Stimulated activated CD4-positive, alpha-beta T cell treated with anti-CD3 and anti-CD28 coated beads, Interleukin-4, amount 100 ng/mL, for 48 hours (primary cell): ENCODE measurements at places on chromosomes 16 and 17.

- DNase-seq, result no peak
Measured at GRCh38 chr17:55233840-55234239, 30.9 kb upstream of the HLF start.

GRCh38 chr17:77470800-77471733, 330.3 kb downstream of the SEC14L1 start:
- DNase-seq, result no peak

GRCh38 chr16:86854058-86854621, 275.8 kb downstream of the FOXL1 start:
- DNase-seq, result no peak

DNA sequence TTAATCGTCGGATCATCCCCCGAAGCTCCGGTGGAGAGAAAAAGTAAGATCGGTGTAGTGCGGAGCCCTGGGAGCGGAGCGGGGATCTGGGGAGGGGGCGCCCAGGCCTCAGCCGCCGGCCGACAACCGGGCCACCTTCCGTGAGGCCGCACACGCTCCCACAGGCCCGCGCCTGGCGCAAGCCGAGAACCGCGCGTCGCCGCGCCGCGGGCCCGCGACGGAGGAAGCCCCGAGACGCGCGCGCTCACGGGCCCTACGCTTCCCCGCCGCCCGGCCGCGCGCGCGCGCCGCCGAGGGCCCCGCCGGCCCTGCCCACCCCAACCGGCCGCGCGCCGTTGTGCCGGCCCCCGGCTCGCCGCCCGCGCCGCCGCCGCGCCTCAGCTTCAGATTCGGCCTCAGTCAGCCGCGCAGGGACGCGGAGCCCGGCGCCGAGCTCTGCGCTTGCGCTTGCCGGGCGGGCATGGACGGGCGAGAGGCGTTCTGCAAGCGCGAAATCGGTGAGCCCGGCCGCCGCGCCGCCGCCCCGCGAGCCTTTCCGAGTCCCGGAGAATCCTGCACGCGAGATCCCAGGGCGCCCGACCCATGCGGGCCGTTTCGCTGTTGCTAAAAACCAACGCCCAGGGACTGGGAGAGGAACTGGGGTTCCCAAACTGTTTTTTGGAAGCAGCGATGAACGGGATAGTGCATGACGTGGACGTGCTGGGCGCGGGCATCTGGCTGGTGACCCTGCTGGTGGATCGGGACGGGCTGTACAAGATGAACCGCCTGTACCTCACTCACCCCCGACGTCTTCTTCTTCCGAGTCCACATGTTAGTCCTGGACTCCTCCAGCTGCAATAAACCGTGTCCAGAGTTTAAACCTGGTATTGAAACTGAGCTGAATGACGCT, 28.0 kb upstream of the LRRC37A start:
- peak; percentile 77 for DNase-seq

DNA sequence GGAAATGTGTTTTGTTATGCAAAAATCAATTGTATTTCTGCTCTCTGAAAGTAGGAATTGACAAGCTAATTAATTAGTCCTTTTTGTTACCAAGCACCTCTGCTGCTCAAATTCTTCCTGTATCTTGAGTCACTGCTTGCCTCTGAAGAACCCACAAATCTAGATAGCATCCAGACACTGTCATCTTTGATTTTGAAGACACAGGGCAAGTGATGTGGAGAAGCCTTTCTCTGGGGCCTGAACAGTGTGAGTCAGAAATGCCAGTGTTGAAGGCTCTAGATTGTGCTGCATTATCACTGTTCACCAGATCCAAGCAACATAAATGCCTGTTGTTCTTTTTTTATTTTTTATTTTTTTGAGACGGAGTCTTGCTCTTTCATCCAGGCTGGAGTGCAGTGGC, 10.9 kb upstream of the ST6GALNAC1 start:
- no peak for DNase-seq

DNA sequence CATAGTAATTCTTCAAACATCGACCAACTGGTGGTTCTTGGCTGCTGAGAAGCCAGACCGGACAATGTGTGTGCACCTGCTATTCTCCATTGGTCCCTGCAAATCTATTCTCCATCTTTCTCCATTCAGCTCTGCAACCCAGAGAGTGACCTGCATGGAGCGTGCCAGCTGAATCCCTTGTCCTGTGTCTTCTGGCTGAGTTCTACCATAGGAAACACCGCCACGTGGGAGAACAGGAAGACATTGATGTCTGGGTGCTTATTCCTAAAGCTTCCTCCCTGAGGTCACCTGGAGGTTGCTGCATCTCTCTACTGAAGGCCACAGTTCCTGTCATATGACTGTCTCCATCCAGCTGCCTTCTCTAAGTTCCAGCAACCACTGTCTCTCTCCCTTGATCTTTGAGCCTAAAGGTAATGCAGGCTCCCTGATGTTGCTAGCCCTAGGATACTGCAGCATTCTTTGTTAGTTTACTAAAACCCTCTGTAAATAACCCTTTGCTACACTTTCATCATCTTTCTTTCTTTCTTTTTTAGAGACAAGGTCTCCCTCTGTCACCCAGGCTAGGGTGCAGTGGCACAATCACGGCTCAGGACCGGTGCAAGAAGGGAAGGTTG, 10.6 kb upstream of the SMG1 start:
- DNase-seq, result no peak

GRCh38 chr17:69809331-69809730, 265.7 kb upstream of the KCNJ16 start:
- no peak for DNase-seq

DNA sequence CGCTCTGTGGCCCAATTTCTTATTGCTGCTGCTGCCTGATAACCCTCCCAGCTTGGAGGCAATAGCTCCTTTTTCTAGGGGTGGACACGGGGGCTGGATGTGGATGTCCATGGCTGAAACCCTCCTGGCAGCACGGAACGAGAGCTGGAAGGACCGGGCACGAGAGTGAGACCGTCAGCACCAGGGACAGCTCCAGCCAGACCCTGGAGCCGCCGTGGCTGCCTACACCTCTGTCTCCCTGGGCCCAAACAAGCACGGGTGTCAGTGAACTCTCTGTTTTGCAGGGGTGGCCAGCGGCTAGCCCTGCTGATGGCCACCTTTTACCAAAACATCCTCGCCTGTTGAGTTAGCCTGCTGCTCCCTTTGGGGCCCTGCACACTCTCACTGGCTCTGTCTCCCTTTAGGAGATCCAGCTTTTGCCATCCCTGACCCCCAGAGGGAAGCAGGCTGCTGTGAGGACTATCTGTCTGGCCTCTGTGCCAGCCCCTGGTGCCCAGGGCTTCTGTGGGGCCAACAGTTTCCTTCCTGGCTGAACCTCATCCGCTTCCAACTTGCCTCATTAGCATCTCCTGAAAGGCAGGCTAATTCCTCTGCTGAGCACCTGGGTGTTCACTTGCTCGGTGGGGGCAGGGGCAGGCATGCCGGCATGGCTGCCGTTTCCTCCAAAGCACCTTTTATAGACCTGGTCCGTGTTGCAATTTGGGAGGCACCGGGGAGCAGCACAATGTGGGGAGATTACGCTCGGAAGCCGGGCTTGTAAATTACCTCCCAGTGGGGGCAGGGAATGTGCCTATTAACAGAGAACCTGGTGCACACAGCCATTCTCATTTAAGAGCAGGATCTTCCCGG, 118.1 kb downstream of the ENGASE start:
- peak; percentile 42 for DNase-seq

DNA sequence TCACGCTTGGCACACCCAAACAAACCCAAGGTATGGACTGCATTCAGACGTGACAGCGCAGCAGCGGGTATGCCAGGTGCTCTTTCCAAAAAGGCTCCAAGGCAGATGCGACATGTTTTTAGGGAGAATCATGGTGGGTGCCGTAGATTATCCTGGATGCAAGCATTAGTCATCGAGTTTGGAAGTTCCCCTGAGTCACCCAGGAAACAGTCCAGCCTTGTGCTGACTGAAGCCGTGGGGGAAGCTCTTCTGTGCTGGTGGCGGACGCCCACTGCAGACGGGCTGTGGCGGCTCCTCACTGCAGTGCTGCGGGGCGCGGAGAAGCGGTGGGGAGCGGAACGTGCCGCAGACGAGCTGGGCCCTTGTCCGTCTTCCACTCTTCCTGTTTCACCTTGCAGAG, 13.9 kb downstream of the JPT2 start:
- DNase-seq, result no peak

DNA sequence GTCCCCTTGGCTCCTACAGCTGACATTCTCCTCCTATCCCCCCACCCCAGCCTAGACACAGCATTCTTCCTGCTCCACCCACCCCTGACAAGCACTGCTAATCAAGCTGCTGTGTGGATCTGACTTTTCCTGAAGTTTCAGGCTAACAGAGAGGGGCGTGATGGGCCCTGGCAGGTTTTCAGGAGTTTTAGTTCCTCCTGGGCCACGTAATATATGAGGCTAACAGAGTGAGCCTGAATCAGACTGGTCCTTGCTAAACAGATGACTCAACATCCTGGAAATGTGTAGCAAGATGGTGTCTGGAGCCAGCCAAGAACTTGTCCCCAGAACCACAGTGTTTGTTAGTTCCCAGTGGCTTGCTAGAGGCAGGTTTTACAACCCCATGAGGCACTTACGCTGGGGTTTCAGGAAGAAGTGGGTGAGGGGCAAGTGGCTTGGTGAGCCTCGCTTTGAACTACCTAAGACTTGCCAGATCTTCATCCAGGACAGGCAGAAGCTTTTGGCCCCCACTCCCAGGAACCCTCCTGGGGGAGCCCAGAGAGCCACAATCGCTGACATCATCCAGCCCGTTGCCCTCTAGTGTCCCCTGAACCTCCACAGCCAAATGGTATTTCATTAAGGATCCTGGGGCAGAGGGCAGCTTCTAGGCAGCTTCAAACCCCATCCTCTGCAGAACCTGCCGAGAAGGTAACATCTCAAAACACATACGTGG, 15.9 kb downstream of the TMEM92 start:
- DNase-seq, result no peak

DNA sequence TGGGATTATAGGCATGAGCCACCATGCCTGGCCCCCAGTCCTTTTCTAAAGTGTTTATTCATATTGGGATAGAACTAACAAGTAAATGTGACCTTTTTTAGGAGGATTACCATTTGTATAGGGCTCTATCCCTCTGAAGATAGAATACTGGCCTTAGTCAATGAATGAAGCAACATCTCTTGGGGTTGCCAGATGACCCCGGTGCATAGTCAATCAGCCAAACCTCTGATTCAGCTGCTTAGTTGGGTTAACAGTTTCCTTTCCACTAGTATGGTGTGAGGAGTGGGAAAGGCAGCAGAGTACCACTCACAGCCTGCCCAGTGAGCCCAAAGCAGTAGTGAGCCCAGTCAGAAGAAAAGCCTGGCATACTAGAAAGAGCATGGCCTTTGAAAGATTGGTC, 94.6 kb upstream of the TBX2 start:
- no peak for DNase-seq

DNA sequence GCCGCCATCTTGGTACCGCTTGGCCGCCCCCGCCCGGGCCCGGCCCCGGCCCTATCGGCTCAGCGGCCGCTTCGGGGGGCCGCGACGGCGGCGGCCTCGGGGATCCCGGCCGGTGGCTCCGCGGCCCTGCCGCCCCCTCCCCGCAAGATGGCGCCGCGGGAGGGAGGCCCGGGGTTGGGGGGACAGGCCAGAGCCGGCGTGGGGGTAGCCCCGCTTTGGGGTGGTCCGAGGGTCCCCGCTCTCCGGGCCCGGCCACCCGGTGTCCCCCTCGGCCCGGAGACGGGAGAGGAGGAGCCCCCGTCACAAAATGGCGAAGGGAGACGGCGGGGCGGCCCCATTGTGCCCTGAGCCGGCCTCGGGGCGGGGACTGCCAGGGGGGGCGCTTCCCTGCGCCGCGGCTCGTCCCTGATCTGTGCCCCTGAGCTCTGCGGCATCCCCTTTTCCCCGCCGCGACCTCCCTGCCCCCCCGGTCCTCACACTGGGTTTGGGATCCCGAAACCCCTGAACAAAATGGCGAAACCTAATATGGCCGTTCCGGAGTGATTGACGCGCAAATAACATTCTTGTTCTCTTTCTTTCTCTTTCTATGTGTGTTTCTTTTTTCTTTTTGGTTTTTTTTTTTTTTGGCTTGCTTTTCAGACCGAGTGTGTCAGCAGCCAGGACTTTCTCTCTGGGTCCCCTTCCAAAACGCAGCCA, 986 bp downstream of the HAPSTR1 start:
- peak; percentile 34 for DNase-seq

DNA sequence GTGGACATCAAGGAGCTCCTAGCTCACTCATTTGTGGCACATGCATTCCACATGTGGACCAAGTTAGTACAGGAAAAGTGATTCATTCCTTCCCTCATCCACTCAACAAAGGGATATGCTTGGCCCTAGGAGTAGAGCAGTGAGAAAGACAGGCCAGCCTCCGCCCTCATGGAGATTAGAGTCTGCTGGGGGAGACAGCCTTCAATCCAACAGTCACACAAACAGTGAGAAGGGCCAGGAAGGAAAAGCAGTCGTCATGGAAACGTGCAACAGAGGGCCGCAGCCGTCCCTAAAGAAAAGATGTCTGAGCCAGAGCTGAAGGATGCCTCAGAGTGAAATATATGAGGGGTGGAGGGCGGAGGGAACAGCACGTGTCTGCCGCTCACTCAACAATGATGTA, 109.9 kb downstream of the VPS53 start:
- DNase-seq, result no peak

DNA sequence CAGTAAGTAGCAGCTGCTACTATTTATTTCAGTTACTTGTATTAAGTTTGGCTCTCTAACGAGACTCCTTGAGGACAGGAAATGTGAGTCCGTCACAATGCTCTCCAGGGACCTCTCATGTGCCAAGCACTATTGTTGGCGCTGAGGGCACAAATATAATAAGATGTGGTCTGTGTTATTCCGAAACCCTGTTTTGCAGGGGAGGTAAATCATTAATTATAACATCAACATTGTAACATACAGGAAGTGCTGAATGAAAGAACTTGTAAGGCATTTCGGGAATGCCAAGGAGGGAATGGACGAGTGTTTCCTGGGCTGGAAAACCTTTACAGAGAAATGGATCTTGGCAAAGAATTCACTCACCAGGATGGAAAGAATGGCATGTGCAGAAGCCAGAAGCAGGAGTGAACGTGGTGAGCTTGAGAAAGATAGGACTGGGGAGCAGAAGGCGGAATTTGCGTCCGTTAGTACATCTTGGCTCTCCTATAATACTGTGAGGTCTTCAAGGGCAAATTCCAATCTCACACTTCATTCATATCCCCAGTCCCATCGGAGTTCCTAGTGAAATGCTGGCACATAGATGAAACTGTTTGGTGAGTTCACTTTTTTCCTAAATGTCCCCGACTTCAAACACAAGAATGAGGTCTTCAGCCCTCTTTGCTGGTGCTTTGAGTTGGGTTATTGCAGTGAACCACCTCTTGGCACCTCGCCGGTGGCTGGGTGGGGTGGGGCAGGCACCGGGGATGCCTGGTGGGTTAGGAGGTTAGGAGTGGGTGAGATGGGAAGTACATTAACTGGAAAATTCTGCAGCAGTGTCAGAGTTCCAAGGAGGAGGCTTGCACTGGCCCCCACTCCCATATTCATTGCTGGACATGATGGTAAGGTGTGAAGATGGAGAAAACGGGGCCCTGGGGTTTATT, 11.5 kb downstream of the TAC4 start:
- no peak for DNase-seq

- no peak for DNase-seq
Measured at GRCh38 chr16:87939562-87940423, 3.5 kb upstream of the CA5A start.

GRCh38 chr17:45386178-45386577, 46.5 kb downstream of the ARHGAP27 start:
- no peak for DNase-seq
